Stimulated activated naive CD4-positive, alpha-beta T cell (primary cell): ENCODE measurements at places on chromosomes 2 and 18.

DNA sequence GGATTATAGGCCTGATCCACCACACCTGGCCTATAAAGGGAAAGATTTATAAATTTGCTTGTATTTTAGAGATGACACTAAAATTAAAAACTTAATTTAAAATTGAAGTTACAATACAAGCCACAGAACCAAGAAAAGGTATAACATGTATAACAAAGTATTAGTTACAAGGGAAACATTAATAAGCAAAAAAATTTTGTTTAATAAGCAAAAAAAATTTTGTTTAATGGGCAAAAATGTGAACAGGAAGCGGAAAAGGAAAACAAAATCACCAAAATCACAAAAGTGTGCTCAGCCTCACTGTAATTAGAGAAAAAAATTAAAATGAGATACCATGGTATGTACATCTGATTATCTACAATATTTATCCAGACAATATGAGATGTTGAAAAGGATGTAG lies 15.9 kb upstream of the NDUFV2 start:
- DNase-seq, result no peak

DNA sequence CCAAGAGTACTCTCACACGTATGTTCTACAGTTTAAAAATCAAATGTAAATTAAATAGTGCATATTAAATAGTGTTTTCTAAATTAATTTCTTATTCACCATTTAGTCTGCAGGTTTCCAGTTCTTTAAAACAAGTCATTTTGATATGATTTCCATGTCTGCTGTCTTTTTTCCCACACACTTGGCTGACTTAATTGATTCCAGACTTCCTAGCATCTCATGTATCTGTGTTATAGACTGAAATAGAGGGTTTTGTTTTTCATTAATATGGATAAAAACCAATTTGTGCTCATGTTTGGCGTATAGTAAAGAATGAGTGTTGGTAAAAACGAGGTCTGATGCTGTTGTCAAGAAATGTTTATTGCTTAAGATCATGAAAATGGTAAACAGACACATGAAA lies 104.3 kb downstream of the SRBD1 start:
- DNase-seq, result no peak

GRCh38 chr2:147373800-147374422 lies 470.9 kb upstream of the ACVR2A start:
- DNase-seq, result no peak

DNA sequence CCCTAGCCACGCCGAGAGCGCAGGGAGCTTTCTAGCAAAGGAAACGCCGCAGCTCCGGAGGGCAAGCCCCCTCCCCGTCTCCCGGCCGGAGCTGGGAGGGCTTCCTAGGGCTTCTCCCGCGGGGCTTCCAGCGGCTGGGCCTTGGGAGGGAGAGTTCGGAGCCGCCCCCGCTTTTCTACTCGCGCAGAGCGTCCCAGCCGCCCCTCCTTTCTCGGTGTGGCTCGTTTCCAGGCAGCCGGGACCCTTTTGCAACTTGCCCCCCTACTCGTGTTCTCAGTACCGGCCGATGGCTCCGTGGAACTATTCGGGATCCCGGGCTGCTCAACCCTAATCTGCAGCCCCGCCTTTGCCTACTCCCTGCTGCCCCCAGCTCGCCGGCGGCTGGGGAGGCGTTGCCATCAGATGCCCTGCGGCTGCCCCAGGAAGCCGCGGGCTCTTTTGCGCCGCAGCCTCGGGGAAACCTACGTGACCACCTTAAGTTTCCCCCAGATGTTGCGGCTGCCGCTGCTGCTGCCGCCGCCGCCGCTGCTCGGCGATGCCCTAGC lies 1.5 kb upstream of the NR4A2 start:
- DNase-seq, result peak; percentile 78

- no peak for DNase-seq
Measured at GRCh38 chr2:180038997-180039396, 31.9 kb upstream of the CWC22 start.

- DNase-seq, result no peak
Measured at GRCh38 chr18:74595431-74595830, 2.2 kb upstream of the ZNF407 start.

GRCh38 chr18:37055137-37055802 lies 226.3 kb downstream of the KIAA1328 start:
- no peak for DNase-seq

GRCh38 chr2:36858551-36859365 lies 107.6 kb downstream of the STRN start:
- DNase-seq, result no peak

- no peak for DNase-seq
Measured at GRCh38 chr2:69203166-69203985, 183.7 kb downstream of the GFPT1 start.

DNA sequence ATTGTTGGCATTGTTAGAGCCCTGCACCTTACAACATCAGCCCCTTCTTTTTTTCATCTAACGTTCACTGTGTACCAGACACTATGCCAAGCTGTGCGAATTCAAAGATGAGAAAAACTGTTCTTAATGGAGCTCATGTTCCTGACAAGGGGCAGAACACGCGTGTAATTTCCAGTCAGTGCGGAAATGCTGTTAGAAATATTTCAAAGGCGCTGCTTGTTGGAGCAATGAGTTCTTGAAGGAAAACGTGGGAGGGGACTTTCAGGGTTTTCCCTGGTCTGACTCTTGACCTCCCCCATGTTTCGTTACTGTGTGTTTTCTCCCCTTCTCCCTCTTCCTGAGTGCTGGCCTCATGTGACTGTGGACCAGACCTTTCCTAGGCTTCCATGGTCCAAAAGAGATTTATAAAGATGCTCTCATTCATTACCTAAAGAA lies 1.5 kb downstream of the MTHFD2 start:
- DNase-seq, result no peak

- DNase-seq, result no peak
Measured at GRCh38 chr2:7963787-7964186, 718.1 kb upstream of the ID2 start.

DNA sequence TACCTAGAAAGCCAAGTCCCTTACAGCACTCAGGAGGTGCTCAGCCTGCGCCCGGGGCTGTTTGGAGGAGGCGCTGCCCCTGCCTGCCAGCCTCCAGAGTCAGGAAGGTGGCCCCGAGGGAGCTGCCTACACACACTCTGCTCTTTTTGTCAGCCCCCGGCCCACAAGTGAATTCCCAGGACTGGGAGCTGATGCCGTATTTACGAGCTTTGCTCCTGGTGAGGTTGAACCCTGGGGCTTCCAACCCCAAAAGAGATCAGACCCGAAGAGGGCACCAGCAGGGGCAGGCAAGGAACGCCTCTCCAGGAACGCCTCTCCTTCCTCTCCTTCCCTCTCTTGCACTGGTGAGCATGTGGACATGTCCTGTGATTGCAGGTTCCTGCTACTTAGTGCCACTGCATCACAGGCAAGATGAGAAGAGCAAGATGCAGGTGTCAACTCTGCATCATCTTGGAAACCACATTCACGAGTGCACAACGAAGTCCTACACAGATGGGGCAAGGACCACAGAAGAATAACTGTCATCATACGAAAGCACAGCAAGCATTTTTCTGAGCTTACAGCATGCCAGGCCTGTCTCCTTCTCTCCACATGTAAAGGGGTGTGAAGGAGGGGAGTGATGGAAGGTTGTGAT lies 126.7 kb downstream of the NDUFA10 start:
- DNase-seq, result no peak

DNA sequence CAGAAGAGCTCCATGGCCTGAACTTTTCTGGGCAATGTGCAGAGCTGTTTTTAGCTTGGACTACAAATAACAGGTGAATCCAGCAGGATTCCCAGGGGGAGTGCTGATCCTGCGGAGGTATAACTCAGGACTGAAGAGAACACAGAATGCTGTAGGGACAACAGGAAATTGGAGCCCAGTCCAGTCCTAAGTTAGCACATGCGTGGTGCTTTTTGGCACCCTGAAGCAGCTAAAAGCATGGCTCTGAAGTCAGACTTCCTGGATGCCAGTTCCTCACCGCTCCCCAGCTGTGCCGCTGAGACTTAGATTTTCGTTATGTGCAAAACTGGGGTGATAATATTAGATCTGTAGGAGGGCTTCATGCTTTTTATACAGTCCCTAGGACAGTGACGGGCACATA lies 58.6 kb downstream of the GALR1 start:
- DNase-seq, result no peak

GRCh38 chr2:230160112-230160660 lies 59.6 kb downstream of the SP110 start:
- DNase-seq, result peak; percentile 34

DNA sequence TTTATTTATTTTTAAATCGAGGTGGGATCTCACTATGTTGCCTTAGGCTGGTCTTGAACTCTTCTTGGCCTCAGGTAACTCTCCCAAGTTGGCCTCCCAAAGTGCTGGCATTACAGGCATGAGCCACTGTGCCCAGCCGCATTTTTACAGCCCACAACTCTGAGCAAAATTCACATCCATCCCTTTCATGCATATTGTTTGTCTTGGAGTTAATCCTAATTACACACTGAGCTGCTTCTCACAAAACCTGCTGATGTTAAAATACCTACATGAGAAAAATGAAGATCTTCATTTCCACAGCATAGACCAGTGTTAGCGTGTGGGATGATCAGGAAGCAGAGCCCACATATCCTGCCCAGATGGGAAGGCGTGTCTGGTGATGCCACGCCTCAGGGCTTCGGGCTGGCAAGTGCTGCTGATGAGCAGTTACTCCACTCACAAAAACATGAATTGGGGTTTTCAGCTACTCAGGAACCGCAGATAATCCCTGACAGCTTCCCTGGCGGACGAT lies 14.6 kb downstream of the ITGB1BP1 start:
- no peak for DNase-seq

- DNase-seq, result no peak
Measured at GRCh38 chr2:122486086-122486485, 730.6 kb downstream of the TSN start.

DNA sequence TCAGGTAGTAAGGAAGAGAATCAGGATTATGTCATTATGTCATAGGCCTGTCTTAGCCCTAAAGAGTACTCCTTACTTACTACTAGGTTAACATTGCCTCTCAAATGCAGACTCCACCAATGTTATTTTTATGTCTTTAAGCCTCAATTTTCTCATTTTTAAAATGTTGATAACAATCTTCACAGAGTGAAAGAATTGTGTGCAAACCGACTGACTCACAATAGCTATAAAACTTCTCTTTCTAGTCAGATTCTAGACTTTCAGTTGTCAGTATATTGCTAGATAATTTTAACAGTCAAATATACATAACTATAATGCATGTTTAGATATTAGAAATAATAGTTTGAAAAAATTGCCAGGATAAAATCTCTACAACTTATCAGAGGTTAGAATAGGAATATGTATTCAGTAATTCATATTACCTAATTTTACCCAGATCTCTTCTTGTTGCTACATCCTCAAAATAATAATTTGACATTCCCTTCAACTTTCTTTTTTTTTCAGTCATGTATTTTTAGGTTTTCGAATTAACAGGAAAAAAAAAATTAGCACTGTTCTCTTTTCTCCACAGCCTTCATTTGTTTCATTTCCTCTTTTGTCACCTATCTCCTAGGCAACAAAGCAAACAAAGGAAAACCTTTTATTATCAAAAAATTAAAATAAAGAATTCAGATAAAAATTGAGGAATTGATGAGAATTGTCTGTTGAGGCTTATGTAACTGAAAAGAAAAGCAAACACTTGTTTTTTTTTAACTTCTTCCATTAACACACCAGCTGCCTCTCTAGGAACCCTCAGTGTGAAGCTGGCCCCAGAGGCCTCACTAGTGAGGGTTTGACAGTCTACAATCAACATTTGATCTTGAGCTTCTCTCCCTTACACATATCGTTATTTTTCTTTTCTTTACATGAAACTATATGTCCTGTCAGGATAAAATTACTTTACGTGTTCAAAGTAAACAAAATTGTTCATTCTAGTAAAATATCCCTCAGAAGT lies 279.0 kb downstream of the CALCRL start:
- no peak for DNase-seq

GRCh38 chr2:121036226-121036692 lies 248.7 kb downstream of the TFCP2L1 start:
- no peak for DNase-seq

DNA sequence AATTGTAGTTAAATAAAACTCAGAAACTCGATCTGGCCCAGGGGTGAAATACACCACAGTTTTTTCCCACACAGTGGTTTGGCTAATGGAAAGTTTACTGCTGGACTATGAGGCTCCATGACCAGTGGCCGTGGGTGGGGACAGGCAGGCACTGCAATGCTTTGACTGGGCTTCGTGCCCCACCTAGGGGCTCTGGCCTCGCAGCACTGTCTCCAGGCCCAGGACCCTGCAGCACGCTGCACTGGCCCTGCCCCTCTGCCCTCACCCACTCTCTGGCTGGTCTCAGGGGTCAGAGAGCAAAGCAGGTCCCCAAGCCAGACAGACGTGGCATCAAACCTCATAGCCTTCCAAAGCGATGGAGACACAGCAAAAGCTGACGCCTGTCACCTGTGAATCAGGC lies 13.4 kb upstream of the B3GNT7 start:
- DNase-seq, result no peak
